Right cardiac atrium (tissue), 5 donors: ENCODE measurements at places on chromosomes 5 and 9. TPM values are rescaled to one million over a fixed set of nuclear protein-coding genes. Genes with fewer than 3 reads are reported as not detected.

Gene QRFP
- total RNA-seq: not detected

Gene TICAM2
- total RNA-seq: 4.0 TPM

Gene PAM
- 4,374 TPM for total RNA-seq

Gene GRIN1
- total RNA-seq: not detected

Gene HTR4
- 8.2 TPM for total RNA-seq

DNA sequence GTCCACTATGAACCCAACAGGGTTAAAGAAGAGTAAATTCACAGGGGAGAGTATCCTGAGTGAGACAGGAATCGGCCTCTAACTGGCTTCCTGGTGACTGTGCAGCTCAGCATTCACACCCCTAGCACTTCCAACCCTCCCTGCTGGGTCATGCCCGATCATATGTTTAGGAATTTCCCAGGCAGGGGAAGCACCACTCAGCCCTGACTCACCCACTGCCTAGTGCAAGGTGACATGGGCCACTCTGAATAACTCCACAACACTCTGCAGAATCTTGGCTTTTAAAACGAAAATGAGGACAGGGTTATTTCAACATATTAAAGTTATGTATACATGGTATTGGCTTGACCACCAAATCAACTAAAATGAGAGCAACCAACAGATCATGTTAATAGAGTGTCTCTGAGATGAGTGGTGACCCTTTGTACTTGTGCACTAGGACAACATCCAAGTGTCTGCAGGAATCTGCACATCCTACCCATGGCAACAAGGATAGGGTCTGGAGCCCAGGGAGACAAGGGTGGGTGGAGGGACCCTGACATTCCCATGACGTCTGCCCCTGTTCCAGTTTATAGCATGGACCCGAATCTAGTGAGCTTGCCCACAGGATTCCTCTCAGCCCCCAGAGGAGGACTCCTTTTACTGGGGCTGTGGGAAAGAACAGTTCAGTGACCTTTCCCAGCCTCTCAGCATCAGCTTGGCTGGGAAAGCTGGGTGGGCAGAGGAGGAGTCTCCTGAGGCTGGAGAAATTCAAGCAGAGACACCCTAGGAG, 485.8 kb downstream of the SEMA5A start:
- peak; percentile 33 for DNase-seq

GRCh38 chr5:142222225-142222865, 102.5 kb downstream of the SPRY4 start:
- no peak for DNase-seq

DNA sequence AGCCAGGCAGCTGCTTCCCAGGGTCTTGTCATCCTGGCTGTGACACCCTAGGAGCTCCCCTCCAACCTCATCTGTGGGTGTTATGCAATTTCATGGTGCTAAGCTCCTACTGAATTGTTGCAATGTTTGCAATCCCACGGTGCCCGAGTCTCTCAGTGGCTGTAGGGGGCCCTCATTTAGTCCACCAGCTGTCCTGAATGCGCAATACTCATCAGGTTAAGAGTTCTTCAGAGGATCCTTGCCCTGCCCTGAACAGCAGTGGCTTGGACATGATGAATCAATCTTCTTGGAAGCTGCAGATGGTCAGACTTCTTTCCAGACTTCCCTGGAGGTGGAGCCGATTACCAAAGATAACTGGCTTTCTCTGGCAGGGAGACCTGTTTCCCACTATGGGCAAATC, 584.1 kb downstream of the CCDC171 start:
- no peak for DNase-seq

GRCh38 chr9:116608064-116608463, 79.0 kb upstream of the TRIM32 start:
- no peak for DNase-seq

DNA sequence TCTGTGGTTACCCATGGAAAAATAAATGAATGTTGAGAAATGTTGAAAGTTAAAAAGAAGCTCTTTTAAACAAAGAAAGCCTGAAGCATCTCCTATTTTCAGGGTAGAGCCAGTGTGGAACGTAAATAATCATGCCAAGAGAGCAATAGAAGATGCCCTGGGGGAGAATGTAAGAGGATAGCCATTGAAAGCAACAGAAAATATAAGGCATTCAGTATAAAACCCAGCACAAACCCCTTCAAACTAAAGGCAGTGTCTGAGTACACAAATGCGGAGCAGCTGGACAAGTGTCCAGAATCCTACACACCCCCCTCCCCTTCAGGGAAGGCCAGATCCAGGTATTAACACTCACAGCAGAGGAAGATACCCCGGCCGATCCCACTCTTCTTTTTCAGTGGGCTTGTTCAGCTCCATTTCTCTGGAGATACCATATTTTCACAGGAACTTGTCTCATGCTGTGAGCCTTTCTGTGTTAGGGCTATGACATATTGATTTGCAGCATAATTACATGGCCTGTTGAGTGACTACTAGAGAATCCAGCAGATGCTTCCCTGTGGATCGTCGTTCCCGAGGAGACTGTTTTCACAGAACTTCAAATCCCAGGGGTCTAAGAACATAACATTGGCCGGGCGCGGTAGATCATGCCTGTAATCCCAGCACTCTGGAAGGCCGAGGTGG, 101.2 kb downstream of the PLK2 start:
- no peak for DNase-seq

DNA sequence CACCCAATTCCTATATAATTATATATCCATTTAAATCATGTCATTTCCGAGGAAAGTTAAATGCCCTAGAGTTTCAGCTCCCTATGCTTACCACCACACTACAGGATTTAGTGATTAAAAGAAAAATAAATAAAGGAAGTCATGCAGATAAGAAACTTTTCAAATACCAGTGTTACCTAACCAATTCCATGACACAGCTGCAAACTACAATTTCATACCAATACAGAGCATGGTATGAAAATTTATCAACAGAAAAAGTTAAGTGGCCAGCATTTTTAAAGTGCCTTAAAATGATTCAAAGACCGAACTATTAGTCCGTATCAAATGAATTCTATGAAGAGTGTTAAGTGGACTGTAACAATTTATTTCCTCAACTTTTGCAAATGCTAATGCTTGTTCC, 35.9 kb downstream of the CEP120 start:
- DNase-seq: no peak

GRCh38 chr9:128151309-128152132, 2.3 kb downstream of the LCN2 start:
- peak; percentile 23 for DNase-seq

DNA sequence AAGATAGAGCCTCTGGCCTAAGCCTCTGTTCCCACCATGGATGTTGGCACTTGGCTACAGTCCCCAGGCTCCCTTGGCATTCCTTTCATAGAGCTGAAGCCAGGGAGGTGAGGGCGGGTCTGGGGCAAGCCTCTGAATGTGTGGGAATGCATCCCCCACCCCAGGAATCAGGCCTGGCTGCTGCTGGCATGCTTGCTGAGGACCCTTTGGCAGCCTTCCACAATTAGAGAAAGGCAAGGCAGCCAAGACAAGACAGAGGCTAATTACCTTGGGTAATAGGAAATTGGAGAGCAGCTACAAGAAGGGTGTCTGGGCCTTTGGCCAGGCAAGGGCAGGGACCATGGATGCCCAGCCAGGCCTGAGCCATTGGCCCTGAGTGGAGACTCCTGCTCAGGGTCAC, 204.4 kb upstream of the TRIM32 start:
- DNase-seq: peak; percentile 57

DNA sequence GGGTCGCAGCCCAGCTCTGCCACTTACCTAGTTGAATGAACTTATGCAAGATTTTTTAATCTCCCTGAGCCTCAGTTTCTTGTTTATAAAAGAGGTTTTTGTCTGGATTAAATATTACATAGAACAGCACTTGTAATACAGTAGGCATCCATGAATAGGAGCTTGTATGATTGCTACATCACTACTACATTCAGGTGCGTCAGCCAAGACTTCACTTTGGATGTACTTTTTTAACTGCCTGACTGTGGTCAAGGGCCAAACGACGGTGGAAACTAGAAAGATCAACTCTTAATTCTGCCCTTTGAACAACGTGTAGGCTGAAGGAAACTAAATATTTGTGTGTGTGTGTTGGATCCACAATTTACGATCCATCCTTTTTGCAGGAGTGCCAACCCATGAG, 172.8 kb downstream of the RFK start:
- DNase-seq: no peak

DNA sequence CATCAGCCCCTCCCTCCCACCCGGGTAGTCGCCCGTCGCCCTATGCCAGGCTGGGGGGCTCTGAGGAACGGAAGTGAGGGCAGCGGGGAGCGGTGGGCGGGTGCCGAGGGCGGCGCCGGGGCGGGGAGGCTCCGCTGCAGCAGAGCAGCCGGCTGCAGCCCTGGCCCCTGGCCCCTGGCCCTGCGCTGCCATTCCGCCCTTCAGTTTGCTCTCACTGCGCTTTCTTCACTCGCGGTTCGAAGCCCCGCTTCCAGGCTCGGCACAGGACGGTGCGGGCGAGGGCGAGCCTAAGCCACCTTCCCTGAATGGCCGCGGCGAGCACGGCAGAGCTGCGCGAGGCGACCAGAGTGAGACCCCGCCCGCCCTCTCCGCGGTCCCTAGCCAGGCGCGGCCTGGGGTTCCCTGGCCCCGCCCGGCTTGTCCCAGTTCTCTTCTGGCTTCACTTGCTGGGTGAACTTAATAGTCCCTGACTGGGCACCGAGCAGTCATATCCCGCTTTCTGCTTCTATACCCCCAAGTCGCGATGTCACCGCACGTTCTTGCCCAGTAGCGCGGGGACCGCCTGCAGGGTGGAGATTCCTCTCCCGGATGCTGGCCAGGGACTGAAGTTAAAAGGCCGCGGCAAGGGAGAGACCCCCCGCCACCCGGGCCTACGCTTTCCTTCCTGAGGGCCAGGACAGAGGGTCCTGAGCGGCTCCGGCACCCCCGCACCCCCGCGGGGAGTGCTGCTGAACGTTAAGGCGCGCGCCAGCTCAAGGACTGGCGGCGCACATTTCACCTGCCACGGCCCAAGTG, 623 bp upstream of the TRIM36 start:
- DNase-seq: peak; percentile 50

GRCh38 chr9:95822583-95823431, 52.7 kb upstream of the ERCC6L2 start:
- no peak for DNase-seq

GRCh38 chr9:137452006-137452760, 7.0 kb downstream of the NSMF start:
- peak; percentile 71 for DNase-seq
